IMR-90 (cell line): ENCODE measurements at places on chromosomes 7 and 10.

DNA sequence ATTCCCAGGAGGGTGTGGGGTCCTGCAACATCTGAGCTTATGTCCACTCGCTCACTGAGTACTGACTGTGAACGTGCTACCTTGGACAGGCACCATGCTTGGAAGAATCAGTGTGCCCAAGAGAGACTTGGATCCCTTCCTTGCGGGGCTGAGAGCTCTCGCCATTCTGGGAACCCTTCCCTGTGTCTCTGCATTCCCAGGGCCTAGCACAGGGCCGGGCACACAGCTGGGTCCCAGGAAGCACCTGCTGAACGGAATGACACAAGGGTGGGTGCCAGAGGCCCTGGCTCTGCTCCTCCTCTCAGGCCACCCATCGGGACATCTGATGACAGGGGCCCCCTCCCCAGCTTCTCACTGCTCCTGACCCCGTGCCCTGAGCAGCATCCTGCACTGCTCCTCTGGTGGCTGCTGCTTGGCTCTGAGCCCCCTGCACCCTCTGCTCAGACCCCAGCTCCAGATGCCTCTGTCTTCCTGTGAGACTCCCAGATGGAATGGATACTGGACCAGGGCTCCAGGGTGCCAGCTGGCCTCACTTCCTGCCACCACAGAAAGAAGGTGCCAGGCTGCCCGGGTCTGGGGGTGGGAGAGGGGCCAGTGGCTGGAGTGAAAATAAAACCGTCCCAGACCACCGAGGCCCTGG, 129.6 kb downstream of the NEURL1 start:
- no peak for DNase-seq

- no peak for DNase-seq
These were observed 1.2 kb downstream of the STRIP2 start for GRCh38 chr7:129435414-129435829.

DNA sequence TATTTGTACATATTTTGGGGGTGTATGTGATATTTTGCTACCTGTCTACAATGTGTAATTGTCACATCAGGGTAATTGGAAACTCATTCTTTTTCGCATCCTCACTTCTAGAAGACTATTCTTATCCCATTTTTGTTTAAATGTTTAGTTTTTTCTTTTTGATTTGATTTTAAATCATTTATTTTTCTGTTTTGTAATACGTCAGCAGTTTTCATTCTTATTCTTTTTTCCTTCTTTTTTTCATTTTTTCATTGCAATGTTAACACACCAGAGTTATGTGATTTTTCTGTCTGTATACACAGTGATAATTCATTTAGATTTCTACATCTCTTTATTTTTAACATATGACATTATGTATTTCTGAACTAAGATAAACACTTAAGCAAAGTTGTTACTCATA, 85.5 kb downstream of the SLC13A1 start:
- DNase-seq: no peak

DNA sequence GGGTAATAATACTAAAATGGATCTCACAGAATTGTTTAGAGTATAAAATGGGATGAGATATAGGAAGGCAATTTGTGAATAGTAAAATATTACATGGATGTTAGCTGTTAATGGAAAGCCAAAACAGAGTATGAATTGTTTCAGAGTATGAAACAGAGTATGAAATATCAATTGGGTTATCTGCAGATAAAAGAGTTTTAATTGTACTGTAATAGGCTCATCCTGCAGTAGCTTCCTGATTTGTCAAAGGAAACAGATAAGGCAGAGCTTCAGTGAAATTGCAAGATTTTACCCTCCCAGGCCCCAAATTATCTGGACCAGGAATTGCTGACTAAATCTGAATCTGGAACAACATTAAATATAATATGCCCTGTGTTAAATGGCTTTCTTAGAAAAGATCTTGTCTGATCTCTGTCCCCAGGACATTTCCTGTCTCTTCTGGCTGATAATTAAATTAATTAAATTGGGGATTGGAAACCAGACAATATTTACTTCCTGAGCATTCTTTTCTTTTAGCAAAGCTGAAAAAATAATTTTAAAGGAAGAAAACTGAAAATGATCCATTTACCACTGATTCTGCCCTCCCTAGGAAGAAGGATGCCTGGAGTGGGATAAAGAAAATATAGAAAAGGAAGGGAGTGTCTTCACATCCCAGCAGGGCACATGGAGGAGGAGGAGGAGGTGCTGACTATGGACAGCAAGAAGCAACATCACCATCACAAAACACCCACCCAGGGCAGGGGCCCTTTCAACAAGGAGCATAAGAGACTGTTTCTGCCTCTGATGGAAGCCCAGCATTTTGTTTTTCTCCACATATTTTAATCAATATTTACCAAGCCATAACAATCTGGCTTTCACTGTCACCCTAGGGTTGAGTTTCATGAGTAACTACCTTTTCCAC, 18.5 kb downstream of the PTN start:
- no peak for DNase-seq

- no peak for DNase-seq
These were observed 88.6 kb downstream of the HIF1AN start for GRCh38 chr10:100624298-100624697.

DNA sequence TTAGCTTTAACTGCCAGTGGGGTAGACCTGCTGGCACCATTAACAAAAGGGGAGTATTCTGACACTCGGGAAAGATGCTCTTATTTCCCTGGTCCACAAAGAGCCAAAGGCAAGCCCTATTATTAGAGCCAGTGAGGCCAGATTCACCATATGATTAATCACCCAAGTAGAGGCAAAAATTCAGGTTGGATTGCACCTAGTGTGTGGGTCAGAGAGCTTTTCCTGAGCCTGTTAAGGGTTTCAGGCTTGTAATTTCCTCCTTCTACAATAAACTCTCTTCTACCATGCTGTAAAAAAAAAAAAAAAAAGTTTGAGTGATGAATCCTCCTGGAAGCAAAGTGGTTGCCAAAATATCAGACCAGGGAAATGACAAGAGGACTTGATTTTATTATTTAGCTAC, 163.5 kb downstream of the MBL2 start:
- peak; percentile 15 for DNase-seq

DNA sequence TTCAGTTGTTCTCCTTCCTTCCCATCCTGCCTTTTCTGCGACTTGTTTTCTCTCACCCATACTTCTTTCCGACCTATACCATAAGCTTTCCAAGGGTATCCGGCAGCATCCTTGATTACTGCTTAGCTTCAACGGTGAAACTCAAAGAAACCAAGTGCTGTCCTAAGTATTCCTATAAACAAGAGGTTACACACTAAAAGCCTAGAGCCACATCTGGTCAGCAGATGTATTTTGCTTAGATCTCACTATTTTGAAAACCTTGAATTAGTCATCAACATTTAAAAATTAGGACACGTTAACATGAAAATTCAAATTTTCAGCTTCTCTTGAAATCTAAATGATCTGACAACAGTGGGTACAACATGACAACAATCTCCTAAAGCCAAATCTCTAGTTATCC, 20.0 kb downstream of the ARHGAP21 start:
- peak; percentile 93 for DNase-seq

DNA sequence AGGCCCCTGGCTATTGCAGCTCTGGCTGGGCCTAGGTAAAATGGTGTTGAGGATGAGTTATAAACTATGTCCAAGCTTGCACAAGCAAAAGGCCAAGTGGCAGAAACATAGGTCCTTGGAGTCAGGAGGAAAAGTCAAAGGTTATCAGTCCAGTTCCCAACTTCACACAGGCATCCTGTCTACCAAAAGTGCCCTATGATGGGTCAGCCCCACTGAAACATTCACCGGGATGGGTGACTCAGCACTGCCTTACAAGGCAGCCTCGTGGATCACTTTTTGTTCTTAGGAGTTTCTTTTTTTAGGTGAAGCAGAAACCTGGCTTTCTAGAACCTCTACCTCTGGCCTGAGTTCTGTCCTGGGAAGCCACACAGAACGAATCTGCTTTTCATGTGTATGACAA, 158.8 kb upstream of the LYZL2 start:
- DNase-seq: peak; percentile 70

- peak; percentile 86 for DNase-seq
These were observed 263.4 kb downstream of the BICC1 start for GRCh38 chr10:58775960-58776567.

DNA sequence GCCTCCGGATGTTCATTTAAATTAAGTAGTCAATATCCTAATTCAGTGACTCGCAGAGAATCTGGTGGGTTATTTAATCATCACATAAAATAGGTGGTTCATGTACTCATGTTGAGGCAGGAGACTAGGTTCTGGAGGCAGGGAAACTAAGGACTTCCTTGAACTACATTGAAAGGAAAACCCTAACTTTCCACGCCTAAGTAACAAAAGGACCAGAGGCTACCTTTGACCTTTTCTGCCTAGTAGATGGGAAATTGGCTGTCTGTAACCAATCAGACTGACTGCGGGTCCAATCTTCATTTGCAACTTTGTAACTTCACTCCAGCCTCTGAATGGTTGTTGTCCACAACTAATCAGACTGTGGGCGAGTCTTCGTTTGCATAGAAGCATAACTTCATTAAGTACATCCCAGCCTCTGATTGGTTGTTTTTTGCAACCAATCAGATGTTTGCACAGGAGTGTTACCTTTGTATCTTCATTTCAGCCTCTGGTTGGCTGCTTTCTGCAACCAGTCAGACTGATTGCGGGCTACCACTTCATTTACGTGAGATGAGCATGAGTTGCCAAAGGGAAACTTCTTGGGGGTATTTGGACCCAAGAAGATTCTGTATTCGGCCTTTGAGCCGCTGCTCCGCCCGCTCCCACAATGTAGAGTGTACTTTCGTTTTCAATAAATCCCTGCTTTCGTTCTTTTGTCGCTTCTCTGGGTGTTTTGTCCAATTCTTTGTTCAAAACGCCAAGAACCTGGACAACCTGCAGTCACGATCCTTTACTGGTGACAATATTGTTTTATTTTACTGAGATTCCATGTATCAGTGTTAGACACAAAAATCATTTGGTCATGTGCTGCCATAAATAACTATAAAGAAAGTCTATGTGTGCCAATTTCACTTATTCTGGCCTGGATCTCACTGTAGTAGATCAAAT, 1.7 kb upstream of the ST7 start:
- no peak for DNase-seq

GRCh38 chr7:8613191-8613590, 179.8 kb downstream of the NXPH1 start:
- DNase-seq: no peak

- no peak for DNase-seq
These were observed 9.0 kb downstream of the SORCS3 start for GRCh38 chr10:104650072-104650471.
